CD4-positive, alpha-beta T cell treated with Interleukin-4 for 1 hour (primary cell): ENCODE measurements at places on chromosomes 6 and 20.

DNA sequence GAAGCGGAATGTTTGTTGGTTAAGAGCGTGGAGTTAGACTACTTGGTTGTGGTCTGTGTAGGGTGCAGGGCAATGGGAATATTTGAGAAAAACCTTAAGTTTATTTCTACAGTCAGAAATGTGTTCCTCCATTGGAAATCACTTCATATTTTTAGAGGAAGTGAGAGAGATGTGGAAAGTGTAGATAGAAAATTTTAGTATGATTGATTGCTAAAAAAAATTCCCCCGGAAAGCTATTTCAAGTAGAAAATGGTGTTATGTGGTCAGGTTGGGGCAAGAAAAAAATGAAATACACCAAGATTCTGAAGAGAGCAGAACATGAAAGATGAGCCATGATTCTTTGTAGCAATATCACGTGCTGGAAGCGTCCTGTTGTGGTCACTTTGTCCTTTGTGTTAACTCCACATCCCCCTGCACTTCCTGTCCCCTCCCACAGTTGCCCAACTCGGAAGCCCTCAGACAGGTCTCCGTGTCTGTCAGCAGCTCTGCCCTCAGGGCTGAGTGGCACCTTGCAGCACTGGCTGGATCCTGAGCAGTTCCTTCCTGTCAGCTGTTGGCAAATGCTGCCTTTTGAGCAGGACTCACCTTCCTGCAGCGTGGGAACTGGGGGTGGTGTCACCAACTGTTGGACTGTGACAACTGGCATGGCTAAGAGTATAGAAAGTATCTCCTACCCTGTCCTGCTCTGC, 137.5 kb upstream of the SLC24A3 start:
- DNase-seq, result peak; percentile 19

DNA sequence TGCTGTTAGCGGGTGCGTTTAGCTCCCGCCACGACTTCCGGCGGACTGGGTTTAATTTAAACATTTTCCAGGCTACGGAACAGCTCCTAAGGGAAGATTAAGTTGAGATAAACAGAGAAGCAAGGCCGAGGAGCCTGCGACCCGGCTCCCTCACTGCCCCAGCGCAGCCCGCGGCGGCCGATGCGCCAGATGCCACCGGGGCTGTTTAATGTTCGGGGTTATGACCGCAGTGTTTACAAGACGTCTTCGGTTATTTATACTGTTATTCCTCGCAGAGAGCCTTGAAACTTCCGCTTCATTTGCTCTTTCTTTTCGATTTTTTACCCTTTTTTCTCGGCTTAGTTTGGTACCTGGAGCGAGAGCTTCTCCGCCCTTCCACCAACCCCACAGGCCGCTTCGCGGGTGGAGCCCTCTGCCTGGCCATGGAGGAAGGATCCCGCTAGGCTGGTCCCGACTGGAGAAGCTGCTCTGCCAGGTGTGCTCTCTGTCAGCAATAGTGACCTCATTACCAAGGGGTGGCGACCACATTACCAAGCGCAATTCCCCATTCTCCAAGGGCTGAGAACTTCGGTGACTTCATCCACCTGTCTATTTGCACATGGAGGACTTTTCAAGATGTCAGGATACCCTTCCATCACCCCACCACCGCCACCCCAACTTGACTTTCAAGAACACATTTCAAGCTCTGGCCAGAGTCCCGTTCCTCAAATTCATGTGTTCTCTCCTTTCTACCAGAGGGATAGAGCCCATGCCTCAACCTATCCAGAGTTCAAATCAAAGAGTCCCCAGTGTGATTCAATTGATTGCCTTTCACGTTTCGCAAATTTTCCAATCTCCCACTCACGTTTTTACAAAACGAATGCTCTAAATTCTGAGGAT, 4.1 kb downstream of the TCF21 start:
- DNase-seq, result no peak

DNA sequence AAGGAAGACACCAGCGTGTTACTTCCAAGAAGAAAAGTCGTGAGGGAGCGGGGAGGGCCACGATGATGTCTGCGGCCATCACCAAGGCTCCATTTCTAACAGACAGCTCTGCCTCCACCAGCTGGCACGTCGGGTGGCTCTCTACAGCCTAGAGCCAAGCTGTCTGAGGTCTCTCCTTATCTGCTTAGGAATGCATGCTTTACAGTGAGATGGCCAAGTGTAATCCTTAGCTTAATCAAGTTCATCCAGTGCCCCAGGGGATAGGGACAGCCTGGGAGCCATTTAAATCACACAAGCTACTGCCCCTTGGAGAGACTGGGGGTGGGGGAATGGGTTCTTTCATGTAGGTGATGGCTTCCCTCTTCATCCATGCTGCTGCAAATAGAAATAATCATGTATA, 213.8 kb upstream of the CST7 start:
- no peak for DNase-seq

- DNase-seq, result no peak
These were observed 179.8 kb downstream of the LINC00237 start for GRCh38 chr20:20926222-20926905.

GRCh38 chr6:142966294-142966693, 21.3 kb upstream of the HIVEP2 start:
- no peak for DNase-seq

- DNase-seq, result no peak
These were observed 176.2 kb upstream of the SASH1 start for GRCh38 chr6:148166339-148166968.

GRCh38 chr20:23582293-23582692, 14.0 kb upstream of the CST9L start:
- no peak for DNase-seq

DNA sequence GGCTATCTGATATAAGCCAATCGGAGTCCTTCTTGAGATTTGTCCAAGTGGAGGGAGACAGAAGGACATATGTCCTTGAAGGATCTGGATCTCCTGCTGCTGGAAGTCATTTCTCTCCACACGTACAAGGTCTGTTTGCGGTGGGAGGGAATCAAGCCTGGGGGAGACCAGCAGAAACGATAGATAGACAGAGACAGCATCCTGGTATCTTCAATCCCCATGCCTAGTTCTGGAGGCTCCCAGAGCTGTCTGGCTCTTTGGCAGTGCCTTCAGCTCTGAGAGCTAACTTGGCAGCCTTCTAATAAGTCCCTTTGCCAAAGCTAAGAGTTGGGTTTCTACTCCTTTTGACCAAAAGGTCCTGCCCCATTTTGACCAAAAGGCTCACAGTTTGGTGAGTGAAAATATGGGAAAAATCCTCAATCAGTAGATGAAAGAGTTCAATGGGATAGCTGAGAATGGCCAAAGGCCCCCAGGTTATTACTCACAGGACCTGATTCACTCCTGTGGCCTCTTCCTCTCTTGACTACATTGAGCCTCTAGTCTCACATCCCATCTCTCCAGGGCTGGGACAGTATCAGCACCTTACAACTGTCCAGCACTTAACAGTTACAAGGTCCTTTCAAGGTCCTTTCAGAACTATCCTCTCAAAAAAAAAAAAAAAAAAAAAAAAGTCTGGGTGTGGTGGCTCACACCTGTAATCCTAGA, 20.3 kb downstream of the AARS2 start:
- no peak for DNase-seq

- no peak for DNase-seq
These were observed 26.6 kb downstream of the YTHDF1 start for GRCh38 chr20:63189322-63189642.

DNA sequence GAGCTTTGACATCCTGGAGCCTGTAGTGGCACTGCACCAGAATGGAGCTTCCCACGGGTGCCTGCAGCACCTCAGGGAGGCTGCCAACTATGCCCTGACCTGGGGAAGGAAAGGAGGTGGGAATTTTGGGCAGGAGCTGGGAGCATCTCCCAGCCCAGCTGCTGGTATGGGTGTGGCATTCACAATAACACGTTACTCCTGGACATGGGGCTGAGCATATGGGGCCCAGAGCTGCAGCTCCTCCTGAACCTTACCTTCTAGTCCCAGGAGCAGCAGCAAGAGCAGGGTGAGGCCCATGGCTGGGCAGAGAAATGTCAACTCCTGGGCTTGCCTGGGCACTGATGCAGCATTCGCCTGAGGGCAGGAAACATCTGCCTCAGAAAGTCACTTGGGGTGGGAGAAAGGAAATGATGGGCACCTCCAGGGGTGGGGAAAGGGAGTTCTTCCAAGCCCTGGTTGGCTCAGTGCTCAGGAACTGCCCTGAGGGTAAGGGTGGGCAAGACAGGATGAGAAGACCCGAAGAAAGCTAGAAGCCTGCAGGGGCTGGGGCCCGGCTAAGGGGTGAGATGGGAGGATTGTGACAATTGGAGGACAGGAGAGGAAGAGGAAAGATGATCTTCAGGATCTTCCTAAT, at the start of gene TREML1:
Gene TREML1, minus strand, starts transcription at position 356 of the 634 bp plus-strand sequence. Its CDS starts 59 bp downstream, at position 297.
- no peak for DNase-seq

DNA sequence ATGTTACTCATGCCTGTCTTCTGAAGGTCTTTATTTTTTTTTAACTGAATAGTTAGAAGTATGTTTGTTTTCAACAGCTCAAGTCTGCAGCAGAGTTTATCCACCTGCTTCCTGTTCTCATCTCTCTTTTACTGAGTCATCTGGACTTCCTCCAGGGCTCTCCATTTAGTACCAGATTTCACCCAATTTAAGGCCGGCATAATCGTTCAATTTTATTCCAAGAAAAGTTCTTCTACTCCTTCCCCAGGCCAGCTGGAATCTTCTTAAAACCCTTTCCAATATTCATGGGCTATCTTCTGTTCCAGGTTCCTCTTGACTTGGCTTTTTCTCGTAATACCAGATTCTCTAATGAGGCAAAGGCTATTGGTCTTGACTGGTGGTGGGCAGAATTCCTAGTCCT, 79.0 kb upstream of the LAMA2 start:
- no peak for DNase-seq

- no peak for DNase-seq
These were observed 62.4 kb downstream of the TTI1 start for GRCh38 chr20:37970856-37971245.

DNA sequence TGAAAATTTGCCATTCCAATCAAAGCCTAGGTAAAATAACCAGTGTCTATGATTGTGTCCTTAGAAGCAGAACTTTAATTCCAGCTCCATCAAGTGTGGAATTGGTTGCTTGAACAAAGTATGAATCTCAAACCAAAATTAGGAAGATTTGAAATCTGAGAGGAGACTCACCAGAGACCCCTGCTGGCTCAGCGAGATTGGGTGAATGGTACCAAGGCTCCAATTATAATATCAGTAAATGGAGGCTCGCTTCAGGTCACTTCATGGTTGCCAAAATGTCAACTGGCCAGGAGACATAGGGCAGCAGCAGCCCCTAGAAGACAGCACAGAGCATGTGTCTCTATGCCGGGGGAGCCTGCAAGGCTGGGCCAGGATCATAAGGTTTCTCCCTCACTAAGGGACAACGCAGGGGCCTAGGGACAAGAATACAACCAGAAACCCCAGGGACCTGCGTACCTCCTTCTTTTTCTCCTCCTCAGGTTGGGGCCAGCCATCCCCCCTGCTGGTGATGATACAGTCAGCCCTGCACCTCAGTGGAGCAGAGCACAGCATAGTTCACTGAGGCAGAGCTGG, 14.0 kb downstream of the RBL1 start:
- peak; percentile 57 for DNase-seq

DNA sequence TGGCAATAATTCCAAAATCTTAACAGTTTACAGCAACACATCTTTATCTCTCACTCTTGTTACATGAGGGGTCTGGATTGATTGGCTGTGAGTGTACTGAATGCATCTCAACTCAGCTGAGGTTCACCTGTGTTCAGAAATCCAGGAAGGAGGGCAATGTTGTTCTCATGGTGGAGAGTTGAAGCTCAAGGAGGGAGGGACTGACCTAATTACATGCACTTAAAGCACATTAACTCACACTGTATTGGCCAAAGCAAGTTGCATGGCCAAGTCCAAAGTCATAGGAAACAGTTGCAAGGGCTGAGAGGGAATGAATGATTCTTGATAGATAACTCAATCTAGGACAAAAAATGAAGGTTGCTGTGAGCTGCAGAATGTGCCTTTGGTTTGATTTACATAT, 102.2 kb downstream of the DOK5 start:
- no peak for DNase-seq

DNA sequence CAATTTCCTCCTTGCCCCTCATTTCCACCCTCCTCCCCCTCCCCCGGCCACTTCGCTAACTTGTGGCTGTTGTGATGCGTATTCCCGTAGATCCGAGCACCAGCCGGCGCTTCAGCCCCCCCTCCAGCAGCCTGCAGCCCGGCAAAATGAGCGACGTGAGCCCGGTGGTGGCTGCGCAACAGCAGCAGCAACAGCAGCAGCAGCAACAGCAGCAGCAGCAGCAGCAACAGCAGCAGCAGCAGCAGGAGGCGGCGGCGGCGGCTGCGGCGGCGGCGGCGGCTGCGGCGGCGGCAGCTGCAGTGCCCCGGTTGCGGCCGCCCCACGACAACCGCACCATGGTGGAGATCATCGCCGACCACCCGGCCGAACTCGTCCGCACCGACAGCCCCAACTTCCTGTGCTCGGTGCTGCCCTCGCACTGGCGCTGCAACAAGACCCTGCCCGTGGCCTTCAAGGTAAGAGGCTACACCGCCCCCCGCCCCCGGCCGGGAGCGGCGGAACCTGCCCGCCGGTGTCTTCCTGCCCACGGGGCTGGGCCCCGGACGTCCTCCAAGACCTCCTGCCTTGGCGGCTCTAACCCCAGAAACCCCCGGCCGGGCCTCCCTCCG, 44.9 kb upstream of the SUPT3H start:
- peak; percentile 53 for DNase-seq

- DNase-seq, result peak; percentile 7
These were observed 54.8 kb downstream of the SNX9 start for GRCh38 chr6:157877573-157878438.

- DNase-seq, result no peak
These were observed 54.3 kb upstream of the SLC22A16 start for GRCh38 chr6:110530671-110531070.

DNA sequence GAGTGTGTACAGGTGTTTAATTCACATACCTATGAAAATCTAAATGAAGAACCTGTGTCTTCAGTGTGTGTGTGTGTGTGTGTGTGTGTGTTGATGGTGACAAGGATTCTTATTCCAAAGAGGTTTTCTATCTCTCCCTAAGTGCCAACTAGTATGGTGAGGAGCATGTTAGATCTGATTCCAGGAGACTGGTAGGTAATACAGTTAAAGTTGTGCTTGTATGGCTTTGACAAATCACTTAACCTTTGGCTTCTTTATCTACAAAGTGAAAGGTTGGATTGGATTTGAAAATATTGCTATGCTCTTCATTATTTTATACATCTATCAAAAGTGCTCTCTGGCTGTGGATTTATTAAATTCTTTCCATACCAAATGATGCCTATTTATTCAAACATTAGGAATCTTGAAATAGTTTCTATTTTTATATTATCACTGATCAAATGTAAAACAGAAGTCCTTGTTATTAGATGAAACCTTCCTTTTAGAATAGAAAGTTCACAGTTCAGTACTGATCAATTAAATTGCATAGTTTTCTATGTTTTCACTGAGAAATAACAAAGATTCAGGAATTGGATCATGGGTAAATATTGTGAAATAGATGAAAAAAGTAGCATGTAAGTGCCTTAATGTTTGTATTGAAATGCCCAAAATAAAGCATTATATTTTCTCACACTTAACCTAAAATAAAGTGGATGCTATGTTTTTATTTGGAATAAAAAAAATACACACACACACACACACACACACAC, 84.4 kb upstream of the MLIP start:
- DNase-seq, result no peak

GRCh38 chr6:45864651-45865050, 151.0 kb downstream of the CLIC5 start:
- no peak for DNase-seq

- peak; percentile 14 for DNase-seq
These were observed 246.8 kb downstream of the QKI start for GRCh38 chr6:163661272-163661671.
